ENCODE measurements at places on chromosomes 13 and 19.
A peak's percentile ranks its signal among the peaks of the same experiment; 100 is the strongest.

DNA sequence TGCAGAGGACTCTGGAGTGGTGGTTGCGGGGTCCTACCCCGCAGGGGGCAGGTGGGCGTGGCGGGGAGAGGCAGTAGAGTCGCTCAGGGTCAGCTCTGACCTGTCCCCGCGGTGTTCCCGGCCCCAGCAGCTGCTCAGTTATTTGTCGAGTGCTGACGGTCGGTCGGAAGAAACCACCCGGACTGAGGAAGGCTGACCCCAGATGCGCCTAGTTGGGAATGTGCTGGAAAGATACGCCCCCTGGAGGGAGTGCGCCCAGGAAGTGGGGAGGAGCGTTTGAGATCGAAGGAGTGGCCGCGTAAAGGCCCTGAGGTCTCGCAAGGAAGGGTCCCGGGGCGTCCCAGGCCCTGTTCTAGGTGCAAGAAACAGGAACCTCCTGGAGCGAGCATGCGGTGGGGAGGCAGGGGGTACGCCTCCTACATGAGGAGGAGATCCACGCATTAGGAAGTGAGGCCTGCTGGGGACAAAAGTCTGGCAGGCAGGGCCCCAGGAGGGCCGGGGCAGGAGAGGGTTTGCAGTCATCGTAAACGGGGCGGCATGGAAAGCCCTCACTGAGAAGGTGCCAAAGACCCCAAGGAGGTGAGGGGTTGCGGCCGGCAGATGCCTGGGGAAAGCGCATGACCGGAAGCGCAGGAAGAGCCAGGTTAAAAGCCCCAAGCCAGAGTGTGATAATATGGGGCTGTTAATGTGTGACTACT is 9.2 kb downstream of the CCDC8 start:
- no peak for DNase-seq

- DNase-seq: no peak
Measured at GRCh38 chr13:112740502-112741131, 50.8 kb downstream of the ATP11A start.

GRCh38 chr13:77544355-77544754 is 8.8 kb downstream of the SCEL start:
- DNase-seq: no peak

DNA sequence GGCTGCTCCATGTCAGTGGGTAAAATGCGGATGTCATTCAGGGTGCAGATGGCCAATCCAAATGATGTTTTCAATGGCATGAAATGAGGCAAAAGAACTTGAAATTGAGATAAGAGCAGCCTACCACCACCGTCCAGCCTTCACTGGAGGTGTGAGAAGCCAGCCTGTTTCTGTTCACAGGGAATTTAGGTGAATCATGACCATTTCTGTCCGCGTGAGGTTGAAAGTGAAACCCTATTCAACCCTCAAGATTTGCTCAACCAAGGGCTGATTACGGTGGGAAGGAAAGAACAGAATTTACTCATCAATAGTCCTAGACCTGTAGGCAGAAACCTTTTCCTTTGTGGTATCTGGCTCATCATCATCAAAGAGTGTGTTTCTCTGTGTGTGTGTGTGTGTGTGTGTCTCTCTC is 370.7 kb downstream of the COG6 start:
- peak; percentile 40 for DNase-seq

- no peak for DNase-seq
Measured at GRCh38 chr13:43652760-43653159, 134.0 kb downstream of the ENOX1 start.

DNA sequence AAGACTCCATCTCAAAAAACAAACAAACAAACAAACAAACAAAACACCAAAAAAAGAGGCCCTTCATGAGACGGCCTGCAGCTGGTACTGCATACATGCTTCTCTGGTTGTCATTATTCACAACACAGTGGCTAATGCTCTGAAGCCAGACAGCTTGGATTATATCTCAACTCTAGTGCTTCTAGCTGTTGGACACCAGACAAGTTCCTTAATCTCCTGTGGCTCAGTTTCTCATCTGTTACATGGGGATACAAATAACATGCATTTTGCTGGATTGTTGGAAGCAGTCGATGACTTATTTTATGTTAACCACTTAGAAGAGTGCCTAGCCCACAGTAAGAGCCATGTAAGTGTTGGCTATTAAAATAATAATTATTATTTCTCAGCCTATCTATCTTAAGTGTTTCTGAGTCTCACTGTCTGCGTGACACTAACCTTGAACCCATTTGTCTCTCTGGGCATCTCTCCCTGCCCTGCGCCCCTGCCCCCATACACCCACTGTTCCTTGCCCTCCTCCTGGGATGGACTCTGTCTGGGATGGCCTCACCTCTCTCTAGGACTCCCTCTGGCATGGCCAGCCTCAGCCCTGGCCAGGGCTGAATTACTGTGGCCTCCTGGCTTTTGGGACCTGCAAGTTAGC is 3.1 kb upstream of the JUNB start:
- DNase-seq: no peak

DNA sequence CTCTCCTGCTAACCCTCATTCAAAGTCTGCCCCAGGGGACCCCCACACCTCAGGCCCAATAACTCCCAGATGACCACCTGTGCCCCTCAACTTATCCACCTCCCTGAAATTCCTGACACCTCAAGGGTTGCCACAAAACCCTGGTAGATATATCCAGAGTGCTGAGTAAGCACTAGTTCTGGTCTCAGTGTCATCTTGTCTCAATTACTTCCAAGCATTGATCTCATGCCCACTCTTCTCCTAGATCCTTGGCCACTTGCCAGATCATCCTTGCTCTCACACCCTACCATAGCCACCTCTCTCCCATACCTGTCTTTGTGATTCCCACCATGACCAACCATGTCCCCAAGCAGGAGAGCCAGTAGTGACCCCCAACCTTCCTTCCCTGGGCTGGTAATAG is 2.0 kb downstream of the ZNF416 start:
- no peak for DNase-seq

Data from stimulated activated CD8-positive, alpha-beta memory T cell treated with anti-CD3 and anti-CD28 coated beads, Interleukin-7, amount 100 ng/mL, for 48 hours (primary cell).